Left renal pelvis (tissue), 4 donors: ENCODE measurements at places on chromosomes 3 and 15.

DNA sequence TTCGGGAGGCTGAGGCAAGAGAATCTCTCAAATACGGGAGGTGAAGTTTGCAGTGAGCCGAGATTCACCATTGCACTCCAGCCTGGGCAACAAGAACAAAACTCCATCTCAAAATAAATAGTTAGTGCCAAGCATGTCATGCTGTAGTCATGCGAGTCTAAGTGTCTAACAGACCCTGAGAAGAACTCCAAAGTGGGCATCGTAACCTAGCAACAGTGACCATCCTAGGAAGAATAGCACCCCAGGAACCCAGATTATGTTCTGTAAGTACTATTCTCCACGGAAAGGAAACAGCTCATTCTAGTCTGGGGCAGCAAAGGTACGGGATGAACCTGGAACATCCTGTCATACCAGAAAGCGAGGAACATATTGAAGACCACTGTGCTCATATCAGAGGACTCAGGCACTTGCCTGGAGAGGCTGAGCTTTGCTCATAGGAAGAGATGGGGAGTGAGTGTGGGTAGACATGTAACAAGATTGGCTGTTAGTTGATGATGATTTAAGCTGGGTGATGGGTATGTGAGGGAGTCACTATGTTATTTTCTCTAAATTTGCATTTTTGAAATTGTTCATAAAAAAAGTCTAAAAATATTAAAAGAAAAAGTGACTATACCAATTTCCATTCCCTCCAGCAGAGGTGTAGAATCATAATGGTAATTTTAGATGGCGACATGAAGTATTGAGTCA, 31.7 kb downstream of the BCL2L10 start:
- no peak for DNase-seq

DNA sequence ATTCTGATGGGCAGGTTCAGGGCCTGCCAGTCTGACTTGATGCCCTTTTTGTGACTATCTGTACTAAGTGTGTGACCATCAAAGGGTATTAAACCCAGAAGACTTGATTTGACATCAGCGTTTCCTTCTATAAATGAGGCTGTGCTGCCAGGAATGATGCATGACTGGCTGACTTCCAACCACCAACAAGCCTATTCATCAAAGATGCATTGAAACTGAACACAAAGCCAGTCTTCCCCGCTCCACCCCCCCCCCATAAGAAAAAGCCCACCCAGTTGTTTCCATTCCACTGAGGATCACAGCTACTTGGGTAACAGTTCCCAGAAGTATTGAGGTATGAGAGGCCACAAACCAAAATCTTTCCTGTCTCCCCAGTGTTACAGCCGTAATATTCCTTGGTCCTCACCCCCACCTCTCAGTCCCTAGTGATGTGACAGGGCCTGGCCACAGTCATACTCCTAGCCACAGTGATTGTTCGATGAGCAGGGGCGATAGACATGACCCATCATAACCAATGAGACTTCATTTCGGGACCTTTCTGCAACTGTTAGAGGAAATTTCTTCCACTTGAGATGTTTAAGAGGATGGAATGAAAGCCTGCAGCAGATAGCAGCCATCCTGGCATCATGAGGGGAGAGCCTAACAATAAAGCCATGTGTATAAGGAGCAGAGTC, 22.6 kb downstream of the SH3BP5 start:
- DNase-seq: no peak

DNA sequence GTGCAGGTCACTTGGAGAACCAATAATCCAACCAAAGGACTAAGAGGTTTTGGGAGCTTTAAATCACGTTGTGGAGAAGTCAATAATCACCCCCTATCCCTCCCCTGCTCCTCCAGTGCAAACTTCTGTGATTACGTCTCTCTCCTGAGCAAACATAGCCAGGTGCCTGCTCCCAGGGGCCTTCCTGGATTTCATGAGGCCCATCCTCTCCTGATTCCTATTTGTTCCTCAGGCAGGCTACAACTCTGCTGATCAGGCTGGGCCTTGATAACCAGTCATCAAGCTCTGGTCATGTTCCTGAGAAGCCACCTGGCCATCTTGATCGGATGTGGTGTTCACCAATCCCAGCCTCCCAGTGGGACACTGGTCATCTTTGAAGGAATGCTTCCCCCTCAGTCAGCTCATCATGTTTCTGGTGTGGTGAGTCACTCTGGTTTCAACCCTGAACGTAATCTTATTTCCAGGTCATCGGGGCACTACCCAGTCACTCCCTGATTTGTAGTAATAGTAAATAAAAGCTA, 2.9 kb upstream of the ZNF710 start:
- no peak for DNase-seq

GRCh38 chr15:46646490-46646889, 1011.7 kb downstream of the SQOR start:
- no peak for DNase-seq

DNA sequence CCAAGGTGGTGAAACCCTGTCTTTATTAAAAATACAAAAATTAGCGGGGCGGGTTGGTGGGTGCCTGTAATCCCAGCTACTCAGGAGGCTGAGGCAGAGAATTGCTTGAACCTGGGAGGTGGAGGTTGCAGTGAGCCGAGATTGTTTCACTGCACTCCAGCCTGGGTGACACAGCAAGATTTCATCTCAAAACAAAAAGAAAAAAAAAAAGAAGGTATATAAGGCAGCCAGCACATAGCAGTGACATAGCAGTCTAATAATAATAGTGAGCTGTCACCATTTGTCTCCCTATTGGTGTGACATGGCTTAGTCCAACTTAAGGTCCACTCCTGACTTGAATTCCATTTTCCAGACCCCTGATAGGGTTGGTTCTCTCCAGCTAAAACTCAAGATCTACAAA, 8.8 kb upstream of the LACTB start:
- DNase-seq: no peak

- DNase-seq: no peak
Measured at GRCh38 chr15:58241872-58242271, 103.7 kb downstream of the AQP9 start.

GRCh38 chr15:53911431-53911830, 66.8 kb upstream of the UNC13C start:
- DNase-seq: no peak

- DNase-seq: no peak
Measured at GRCh38 chr3:16290827-16291196, 25.8 kb downstream of the OXNAD1 start.

DNA sequence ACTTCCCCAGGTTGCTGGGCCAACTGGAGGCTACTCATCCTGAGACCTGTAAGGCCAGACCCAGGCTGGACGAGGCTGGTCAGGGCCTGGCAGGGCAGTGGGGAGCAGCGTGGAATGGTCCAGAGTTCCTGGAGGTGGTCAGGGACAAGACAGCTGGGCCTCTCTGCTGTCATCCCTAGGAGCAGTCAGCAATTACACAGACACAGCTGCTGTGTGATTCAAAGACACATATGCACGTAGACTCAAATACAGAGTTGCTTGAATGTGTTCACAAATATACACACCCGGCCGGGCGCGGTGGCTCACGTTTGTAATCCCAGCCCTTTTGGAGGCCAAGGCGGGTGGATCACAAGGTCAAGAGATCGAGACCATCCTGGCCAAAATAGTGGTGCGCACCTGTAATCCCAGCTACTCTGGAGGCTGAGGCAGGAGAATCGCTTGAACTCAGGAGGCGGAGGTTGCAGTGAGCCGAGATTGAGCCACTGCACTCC, 1.5 kb upstream of the CD276 start:
- DNase-seq: no peak

DNA sequence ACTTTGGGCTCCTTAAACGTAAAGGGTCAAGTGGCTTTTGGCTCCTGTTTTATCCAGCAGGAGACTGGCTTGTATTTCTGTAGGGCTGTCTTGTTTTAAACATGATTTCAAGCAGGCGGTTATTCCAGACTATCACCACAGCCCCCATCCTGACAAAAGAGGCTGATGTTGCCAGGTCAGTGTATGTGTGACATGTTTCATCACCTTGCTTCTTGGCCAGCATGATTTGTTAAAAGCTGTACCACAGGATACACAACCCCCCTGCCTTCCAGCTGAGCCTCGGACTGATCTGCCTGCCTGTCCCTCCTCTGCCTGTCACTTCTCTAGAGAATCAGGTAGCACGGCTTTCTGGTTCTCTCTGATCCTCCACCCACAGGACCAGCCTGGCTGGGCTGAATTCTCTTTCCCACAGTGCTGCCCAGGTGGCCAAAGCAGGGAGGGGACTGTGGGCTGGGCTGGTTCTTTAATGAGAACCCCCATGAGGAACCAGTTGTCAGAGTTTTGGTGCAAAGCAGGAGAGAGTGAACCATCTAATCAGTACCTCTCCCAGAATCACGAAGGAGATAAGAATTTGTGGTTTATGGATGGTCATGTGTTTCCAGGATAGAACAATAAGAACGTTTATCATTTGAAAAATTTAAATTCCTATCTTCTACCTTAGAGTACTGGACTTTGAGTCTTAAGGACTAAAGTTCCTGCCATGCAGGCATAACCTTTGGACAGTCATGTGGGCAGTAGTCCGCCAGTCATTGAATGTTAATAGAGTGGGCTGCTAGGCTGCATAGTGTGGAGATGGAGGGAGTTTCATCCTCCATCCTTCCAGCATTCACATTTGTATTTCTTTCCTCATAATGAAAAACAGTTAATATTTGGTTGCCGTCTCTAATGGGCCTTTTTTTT, 8.8 kb downstream of the ABHD6 start:
- no peak for DNase-seq

GRCh38 chr15:73346735-73347312, 21.9 kb downstream of the HCN4 start:
- DNase-seq: no peak

GRCh38 chr3:127263586-127264231, 24.1 kb downstream of the PRR20G start:
- no peak for DNase-seq

DNA sequence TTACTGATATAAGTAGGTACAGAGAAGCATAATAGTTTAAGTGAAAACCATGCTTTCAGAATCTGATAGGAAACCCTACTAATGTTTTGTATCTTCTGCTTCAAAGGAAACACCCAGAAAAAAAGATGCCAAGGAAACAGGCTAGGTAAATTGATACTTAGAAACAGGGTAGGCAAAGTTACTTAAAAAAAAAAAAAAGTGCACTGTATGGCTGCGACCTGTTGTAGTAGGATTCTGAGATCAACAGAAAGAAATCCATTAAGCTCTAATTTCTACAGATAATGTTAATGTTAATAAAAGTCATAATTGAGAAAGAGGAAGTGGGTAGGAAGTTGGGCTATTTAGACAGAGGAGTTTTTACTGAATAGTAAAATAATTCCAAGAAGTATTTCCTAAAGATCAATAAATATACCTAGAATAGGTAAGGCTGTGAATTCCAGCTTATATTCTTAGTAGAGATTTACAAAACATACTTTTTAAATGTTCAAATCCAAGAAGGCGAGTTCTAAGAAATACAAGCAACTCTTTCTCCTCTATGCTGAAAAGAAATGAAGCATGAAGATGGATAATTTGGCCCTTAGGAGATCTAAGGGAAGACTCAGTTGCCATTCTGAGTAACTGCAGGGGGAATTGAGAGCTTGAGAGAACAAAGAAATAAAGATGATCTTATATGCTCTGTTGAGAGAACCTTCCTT, 24.1 kb upstream of the STT3B start:
- no peak for DNase-seq

DNA sequence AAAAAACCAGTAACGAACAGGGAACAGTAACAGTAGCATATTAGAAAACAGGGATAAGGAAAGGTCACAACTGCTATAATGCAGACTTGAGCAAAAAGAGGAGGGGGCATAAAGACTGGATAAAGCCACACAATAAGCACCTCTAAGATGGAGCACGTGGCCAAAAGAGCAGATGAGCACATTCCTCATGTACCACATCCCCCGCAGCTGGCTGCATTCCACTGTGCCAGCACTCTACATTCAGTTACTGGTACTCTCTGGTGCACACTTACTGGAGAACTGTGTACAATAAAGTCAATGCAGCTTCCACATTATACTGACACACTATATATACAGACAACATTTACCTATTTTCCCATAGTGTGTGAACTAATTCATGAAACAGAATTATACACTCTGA, 64.7 kb downstream of the UBE3A start:
- no peak for DNase-seq

DNA sequence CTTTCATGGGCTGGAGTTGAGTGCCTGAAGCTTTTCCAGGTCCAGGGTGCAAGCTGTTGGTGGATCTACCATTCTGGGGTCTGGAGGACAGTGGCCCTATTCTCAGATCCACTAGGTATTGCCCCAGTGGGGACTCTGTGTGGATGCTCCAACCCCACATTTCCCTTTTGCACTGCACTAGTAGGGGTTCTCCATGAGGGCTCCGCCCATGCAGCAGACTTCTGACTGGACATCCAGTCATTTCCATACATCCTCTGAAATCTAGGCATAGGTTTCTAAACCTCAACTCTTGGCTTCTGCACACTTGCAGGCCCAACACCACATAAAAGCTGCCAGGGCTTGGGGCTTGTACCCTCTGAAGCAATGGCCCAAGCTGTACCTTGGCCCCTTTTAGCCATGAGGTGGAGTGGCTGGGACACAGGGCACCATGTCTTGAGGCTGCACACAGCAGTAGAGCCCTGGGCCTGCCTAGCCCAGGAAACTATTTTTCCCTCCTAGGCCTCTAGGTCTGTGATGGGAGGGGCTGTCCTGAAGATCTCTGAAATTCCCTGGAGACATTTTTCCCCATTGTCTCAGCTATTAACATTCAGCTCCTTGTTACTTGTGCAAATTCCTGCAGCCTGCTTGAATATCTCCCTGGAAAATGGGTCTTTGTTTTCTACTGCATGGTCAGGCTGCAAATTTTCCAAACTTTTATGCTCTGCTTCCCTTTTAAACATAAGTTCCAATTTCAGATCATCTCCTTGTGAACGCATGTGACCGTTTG, 6.0 kb upstream of the HACD2 start:
- no peak for DNase-seq

DNA sequence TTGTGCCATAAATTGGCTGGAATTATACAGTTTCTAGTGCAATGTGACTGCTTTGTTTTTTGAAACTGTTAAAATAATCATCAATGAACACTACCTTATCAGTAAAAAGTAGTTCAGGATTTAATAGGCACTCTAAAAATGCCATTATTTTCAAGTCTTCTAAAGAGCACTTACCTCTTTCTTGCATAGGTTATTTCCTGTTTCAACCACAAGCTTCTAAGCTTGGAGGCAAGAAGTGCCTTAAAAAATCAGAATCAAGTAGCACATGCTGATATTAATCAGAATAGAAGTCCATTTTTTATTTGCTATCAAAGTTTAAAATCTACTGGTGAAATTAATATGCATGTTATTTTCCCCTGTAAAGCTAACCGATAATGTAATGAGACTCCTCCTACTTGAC, 991.6 kb downstream of the CADM2 start:
- no peak for DNase-seq

- DNase-seq: no peak
Measured at GRCh38 chr3:57826952-57827723, 71.0 kb downstream of the SLMAP start.
